Hematopoietic multipotent progenitor cell treated with erythropoietin and hydrocortisone succinate and interleukin-3 and kit ligand, for 17 days (in vitro differentiated cells): ENCODE measurements at places on chromosomes 6 and 20.

DNA sequence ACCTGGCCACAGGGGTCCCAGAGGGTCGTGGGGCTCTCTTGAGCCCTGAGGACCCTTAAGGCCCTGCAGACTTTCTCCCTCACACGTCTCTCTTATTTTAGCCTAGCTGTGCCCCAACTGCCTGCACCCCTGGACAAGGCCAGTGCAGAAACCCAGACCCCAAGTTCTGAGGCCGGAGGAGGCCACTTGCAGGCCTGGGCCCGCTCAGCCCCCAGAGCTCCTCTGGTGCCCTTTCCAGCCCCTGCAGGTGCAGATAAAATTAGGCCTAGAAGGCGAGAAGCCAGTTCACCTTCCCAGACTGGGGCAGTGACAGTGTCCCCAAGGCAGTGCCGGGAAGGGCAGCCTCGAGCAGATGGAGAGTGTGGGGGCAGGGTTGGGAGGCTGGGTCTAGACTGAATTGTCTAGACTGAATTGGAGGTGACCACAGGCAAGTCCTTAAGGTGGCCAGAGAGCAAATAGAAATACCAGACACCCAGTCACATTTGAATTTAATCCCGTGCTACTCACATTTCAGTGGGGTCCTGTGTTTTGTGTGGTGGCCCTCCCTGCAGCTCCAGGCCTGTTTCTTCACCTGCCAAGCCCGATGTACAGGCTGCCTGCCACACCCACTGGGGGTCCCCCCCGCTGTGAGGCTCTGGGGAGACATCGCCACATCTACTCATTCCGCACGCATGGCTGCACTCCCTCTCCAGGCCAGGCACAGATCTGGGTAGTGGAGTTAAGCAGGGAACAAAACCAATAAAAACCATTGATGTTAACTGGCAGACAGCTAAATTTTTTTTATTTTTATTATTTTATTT lies 8.6 kb upstream of the IP6K3 start:
- DNase-seq, result no peak

DNA sequence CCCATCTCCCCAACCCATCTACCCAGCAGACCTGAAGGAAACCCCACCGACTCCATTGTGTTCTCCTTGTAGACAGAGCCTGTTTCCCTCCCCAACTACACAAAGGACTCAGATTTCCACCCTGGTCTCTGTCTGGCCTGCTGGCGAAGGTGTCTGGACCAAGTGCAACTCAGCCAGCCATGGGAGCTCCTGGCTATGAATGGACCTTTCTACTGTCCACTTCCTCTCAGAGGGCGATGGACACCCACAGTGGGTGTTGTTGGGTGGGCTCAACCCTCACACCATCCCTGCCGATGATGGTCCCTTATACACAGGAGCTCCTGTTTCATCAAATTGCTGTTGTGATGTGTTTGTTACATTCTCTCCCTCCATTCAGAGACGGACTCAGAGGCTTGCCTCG lies 112.5 kb upstream of the PHACTR3 start:
- DNase-seq, result no peak

GRCh38 chr6:106744781-106745180 lies 115.4 kb downstream of the QRSL1 start:
- no peak for DNase-seq

DNA sequence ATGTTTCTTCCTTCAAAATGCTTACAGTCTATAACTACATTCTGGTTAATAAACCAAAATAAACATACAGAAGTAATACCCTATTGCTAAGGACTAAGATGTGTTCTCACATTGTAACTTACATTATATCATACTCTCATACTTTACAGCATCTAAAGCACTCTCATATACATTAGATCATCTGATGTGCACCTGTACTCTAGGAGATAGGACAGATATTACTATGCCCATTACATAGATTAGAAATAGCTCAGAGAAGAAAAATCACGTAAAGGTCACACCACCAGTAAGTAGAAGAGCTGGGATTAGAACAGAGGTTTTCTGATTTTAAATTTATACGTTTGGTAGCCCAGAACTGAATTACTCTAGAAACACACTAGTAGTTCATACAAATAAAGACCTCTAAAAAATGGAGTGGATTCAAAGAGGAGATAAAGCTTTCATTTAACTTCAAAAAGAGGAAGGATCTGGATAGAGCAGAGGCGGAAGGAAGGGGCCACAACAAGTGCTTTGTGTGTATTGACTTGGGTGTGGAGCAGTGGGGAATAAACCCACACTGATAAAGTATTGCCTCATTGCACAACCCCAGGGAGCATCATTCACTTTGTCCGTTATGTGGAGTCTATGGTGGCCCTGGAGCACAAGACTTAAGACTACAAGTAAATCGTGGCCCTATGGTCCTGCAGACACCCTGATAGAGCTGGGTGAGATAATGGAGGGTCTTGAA lies 30.9 kb downstream of the SLC2A12 start:
- DNase-seq, result no peak

GRCh38 chr6:167968091-167968490 lies 29.4 kb upstream of the KIF25 start:
- no peak for DNase-seq

- DNase-seq, result no peak
Observed at GRCh38 chr6:120302041-120302440, 952.5 kb upstream of the MAN1A1 start.

DNA sequence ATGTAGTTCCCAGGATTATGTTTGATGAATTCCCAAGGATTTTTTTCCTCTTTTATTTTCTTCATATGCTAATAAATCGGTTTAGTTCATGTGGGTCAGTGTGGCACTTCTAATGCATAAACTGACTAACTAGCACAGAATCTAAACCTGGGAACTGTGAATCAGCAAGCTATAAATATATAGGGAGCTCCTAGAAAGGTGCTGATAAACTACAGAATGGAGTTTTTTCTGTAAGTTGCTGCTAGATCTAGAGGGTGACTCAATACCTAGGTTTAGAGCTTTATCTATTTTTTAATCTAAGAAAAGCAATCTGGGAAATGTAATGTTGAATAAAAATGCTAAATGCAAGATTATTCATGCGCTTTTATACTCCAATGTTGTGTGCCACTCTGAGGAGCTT lies 118.8 kb upstream of the PTCHD4 start:
- DNase-seq, result no peak

- DNase-seq, result no peak
Observed at GRCh38 chr6:56155634-56156141, 91.7 kb downstream of the COL21A1 start.

DNA sequence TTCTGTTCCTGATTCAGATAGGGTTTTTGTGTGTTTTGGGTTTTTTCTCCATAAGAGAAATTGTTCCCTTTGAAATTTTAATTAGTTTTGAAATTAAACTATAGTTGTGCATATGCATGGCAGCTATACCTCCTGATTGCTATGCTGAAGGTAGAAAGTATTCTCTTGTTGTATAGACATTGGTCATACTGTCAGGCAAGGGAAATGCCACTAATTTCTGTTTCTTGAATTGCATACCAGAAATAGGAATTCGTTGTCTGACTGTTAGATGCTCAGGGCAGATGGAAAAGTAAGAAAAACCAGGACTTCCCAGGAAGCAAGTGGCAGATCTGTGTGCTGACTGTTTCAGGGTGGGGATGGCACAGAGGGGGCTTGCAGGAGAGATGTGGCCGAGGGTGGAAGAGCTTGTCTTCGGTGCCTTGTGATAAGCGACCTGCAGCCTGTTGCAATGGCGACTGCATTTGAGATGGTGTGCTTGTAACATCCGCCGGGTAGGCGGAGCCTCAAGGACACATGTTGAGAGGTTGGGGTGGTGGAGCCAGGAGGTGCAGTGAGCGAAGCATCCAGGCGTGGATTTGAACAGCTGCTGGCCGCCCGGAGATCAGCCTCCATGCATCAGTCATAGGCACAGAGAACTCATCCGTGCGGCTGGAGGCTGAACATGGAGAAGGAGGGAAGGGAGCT lies 42.8 kb downstream of the RREB1 start:
- no peak for DNase-seq

DNA sequence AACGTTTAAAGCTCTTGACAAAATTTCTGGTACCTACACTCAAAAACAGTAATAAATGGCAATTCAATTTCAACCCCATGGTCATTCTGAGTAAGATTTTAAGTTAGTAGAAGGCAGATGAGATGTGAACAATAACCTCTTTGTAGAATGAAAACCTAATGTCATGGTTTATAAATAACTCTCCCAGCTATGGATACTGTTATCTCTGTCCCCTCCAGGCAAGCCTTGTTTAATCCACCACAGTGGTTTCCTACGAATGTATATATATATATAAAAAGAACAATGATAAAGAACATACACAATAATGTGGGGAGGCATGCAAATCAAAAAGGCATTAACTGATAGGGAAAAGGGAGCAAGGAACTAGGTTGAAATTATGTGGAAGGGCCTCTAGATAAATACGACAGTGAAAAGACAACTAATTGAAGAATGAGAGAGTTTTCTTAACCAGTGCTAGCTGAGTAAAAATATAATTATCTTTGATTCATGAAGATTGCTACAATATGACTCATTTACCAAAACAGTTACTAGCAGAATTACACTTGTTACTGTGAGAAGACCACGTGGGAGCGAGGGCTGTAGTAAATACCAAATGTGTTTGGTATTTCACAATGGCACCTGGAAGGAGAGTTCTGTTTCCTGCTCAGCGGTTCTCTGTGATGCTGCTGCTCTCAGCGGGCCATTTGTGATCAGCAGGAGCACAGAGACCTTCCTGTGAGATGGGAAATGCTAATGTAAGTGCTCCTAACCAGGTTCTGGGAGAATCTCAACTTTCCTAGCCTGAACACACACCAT lies 173.7 kb downstream of the MBOAT1 start:
- no peak for DNase-seq

DNA sequence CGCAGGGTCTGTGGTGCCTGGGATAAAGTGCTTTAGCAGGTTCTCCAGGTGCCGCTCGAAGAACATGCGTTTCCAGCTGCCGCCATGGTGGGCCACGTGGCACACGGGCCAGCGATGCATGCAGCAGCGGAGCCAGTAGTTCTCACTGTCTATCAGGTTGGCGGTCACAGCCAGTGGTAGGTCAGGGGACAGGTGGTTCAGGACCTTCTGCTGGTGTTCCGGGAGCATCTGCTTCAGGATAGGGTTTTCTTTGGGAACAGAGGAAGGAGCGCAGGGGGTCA lies 16.0 kb downstream of the TMEM151B start:
- no peak for DNase-seq

GRCh38 chr6:33419580-33420490 lies at the start of gene SYNGAP1:
Gene SYNGAP1, plus strand, starts transcription at chr6:33420065. Its CDS starts 200 bp downstream, at chr6:33420265.
- no peak for DNase-seq

GRCh38 chr6:132413499-132413802 lies 12.2 kb upstream of the MOXD1 start:
- DNase-seq, result no peak

GRCh38 chr6:110329714-110330436 lies 28.3 kb downstream of the METTL24 start:
- no peak for DNase-seq

DNA sequence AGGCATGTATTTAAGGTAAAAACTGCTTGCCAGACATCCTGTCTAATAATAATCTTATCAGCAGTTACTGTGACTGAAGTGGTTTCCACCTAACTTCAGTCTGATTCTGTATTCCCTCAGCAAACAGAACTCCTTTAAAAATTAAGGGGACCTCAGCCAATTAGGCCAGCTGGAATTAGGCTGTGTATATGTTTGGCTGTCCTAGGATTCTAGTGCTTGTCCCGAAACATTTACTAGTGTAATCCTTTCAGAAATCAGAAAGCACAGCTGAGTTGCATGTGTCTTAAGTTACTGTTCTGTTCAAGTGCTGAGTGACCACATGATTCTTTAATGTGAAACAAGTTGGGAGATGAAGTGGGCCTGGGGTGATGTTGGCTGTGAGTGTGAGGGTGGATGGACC lies 120.9 kb upstream of the SUPT3H start:
- DNase-seq, result no peak

DNA sequence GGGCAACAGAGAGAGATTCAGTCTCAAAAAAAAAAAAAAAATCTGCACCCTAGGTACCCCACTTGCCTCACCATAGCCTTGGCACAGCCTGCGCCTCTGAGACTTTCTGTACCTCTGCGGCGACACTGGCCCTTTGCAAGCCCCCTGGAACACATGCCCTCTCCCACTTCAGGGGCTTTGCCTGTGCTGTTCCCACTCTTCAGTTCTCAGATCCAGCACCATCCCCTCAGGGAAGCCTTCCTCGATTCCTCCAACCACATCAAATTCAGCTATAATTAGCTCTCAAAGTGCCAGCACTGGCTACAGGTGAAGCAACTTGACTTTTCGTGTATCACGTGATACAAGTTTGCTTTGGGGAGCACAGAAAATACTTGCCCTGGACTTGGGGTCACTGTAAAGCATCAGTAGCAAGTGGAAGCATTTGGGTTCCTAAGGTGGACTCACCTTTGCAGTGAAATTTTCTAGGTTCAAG lies 2.1 kb upstream of the UBE2V1 start:
- DNase-seq, result no peak

GRCh38 chr6:138521790-138522189 lies 22.5 kb upstream of the NHSL1 start:
- no peak for DNase-seq

GRCh38 chr6:104459543-104459942 lies 400.2 kb downstream of the HACE1 start:
- no peak for DNase-seq

GRCh38 chr6:167013067-167013466 lies 13.9 kb downstream of the CEP43 start:
- DNase-seq, result no peak

- no peak for DNase-seq
Observed at GRCh38 chr6:43962458-43962857, 164.8 kb downstream of the MRPL14 start.

DNA sequence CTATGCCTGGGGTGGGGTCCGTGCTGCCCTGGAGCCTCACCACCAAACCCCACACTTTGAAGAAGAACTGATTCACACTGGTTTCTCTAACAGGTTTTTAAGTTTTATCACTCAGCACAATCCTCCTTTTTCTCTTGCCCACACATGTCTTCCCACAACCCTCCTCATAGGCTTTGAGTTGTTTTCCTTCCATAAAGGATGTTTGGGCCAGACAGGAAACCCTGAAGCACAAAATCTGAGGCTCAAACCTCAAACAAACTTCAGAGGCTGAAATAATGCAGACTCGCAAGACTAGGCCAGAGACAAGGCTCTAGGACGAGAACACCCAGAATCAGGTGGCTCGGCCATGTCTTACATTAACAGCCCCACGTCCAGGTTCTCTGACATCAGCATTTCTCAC lies 35.3 kb downstream of the EZR start:
- no peak for DNase-seq

DNA sequence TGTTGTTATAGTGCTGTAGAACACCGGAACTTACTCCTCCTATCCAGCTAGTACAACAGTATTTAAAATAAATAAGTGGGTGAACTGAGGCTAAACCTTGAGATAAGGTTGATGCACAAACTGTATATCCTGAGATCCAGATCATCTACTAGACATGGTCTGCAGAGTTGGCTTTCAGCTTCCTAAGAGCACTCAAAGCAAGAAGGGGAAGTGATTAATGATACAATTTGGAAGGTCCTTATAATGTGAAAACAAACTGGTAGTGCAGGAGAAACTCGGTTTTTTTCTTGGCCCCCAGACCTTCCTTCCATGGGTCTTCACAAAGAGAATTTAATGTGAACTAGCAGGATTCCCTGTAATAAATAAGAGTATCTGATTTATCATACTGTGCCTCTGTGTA lies 27.4 kb upstream of the RREB1 start:
- no peak for DNase-seq
